Aorta (tissue), 5 donors: ENCODE measurements at places on chromosomes 12 and 14. TPM values are rescaled to one million over a fixed set of nuclear protein-coding genes. Genes with fewer than 3 reads are reported as not detected.

DNA sequence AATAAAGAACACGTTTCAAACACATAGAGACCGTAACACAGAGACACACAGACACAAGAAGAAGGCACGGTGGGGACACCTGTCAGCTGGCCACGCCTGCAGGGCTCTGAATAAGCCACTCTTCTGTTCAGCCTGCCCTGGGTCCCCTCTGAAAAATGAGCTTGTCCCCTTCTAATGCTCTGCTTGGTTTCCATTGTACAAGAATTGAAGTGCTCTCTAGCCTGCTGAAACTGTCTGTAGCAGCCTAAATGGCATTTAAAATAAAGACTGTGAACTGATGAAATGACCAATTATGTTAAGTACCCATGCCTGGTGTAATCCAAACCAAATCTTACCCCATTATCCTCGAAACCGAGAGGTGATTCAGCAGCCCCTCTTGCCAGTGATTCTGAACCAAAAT is 139.8 kb downstream of the FOXN3 start:
- H3K4me3 ChIP-seq, result no peak overlapping the region
- peaks cover 5% of the 10 kb centered on the region for H3K4me1 ChIP-seq
- no peak for DNase-seq
- no peak overlapping the region for H3K27ac ChIP-seq
- no peaks in the 10 kb centered on the region for H3K27me3 ChIP-seq

GRCh38 chr12:103247531-103247930 is 248.2 kb downstream of the C12orf42 start:
- H3K4me3 ChIP-seq, result no peak overlapping the region
- H3K27me3 ChIP-seq, result no peaks in the 10 kb centered on the region
- no peaks in the 10 kb centered on the region for H3K4me1 ChIP-seq
- H3K27ac ChIP-seq, result no peak overlapping the region
- no peaks in the 10 kb centered on the region for H3K36me3 ChIP-seq

DNA sequence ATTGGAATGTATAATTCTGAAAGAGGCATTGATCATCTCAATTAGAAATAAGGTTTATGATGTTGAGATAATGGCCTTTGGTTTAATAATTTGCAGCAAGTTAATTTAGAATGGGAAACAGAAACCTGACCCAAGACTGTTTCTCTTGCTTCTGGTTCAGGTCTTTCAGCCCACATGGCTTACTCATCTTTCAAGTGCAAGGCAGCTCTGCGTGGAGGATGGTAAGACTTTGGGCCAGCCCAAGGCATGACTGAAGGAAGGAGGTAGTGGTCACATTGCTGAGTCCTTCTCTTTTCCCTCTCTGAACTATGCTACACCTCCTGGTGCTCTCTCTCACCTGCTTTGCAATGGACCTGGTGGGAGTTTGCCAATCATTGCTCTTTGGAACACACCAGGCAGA is 98.7 kb downstream of the CAND1 start:
- no peaks in the 10 kb centered on the region for H3K27me3 ChIP-seq
- DNase-seq, result no peak
- no peak overlapping the region for H3K4me3 ChIP-seq
- H3K4me1 ChIP-seq, result no peaks in the 10 kb centered on the region

- H3K4me3 ChIP-seq, result no peak overlapping the region
- no peaks in the 10 kb centered on the region for H3K4me1 ChIP-seq
- no peak overlapping the region for H3K27ac ChIP-seq
- no peaks in the 10 kb centered on the region for H3K36me3 ChIP-seq
- no peaks in the 10 kb centered on the region for H3K27me3 ChIP-seq
- no peak for DNase-seq
Observed at GRCh38 chr12:113684908-113685782, 213.5 kb upstream of the LHX5 start.

The JAG2 gene
- total RNA-seq, result 32.1 TPM

DNA sequence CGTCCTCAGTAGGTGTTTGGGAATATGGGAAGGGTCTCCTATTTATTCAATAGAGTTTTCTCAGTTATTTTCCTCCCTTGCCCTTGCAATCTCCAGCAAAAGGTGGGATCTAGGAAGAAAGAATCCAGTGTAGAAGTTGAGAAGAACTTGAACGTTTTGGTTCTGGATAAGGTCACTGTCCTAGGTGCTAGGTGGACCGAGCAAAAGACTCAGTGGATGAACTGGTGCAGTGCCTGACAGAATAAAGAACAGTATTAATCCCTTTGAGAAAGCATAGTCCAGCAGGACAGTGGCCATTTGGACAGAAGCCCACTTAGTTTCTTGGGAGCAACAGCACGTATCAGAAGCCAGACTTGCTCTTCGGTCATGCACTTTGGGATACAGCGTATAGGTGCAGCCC is 32.7 kb upstream of the LRTM2 start:
- peaks cover 3% of the 10 kb centered on the region for H3K36me3 ChIP-seq
- DNase-seq, result no peak
- H3K4me3 ChIP-seq, result no peak overlapping the region
- no peaks in the 10 kb centered on the region for H3K27me3 ChIP-seq
- no peaks in the 10 kb centered on the region for H3K4me1 ChIP-seq

DNA sequence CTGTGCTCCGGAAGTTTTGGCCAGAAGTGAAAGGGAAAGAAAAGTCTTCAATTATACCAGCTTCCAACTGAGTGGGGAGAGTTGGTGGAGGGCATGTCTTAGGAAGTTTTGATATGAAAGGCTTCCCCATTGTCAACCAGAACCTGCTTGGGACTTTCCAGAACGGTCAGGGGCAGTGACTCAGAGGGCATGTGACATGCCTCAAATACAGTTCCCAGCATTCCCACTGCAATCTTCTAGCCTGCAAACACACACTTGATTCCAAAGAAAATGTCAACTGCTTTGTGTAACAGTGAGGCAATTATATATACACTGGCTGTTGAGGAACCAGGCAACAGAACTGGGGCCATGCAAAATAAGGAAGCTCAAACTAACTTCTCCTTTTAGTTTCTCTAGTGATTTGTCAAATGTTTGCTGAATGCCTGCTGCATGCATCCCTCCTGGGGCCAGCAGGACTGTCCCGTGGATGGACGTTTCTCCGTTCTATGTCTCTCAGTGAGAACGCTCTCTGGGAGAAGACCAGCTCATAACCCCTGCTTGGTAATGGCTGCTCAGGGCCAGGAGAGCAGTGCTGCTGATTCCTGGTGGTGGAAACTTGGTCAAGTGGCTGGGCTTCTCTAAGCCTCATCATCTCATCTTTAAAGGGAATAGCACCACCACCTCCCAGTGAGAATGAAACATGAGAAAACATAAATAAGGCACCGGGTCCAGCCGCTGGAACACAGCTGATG is 18.3 kb downstream of the SLC25A47 start:
- H3K27ac ChIP-seq, result peak overlapping the region; percentile 96
- H3K36me3 ChIP-seq, result no peaks in the 10 kb centered on the region
- peaks cover 4% of the 10 kb centered on the region for H3K4me1 ChIP-seq
- DNase-seq, result peak; percentile 81

- no peak overlapping the region for H3K27ac ChIP-seq
- DNase-seq, result no peak
- no peaks in the 10 kb centered on the region for H3K4me1 ChIP-seq
- no peaks in the 10 kb centered on the region for H3K27me3 ChIP-seq
Observed at GRCh38 chr12:132083614-132083940, 60.5 kb downstream of the DDX51 start.

DNA sequence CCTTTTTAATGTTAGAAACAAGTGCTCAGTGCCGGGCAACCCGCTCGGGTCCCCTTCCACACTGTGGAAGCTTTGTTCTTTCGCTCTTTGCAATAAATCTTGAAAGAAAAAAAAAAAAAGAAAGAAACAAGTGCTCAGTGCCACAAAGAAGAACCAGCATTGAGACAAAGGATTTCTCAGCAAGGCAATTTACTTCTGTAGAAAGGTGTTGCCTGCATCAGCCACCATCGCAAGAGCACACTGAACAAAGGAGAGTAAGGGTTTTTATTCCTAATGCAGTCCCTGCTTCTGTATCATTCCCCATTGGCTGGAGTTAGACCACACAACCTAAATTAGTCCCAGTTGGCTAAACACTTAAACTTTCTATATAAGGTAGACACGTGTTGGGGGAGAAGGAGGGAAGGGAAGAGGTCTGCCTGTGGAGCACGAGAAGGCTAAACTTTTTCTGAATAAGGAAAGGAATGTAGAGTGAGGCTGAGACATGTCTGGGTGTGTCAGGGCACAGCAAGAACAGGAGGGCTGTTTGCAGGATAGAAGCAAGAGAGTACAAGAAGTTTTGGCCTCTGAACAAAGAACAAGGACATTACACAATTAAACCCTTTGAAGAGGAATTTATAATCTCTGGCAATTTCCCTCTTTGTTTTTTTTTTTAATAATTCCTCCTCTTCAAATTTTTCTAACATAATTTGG is 21.4 kb downstream of the KLRF2 start:
- H3K4me3 ChIP-seq, result no peak overlapping the region
- H3K4me1 ChIP-seq, result no peaks in the 10 kb centered on the region
- no peak overlapping the region for H3K27ac ChIP-seq

- H3K27ac ChIP-seq, result no peak overlapping the region
- no peaks in the 10 kb centered on the region for H3K36me3 ChIP-seq
- H3K4me3 ChIP-seq, result no peak overlapping the region
- DNase-seq, result peak; percentile 72
- no peaks in the 10 kb centered on the region for H3K27me3 ChIP-seq
Observed at GRCh38 chr14:100416921-100417860, 94.1 kb downstream of the SLC25A47 start.

- DNase-seq, result no peak
- H3K4me1 ChIP-seq, result no peaks in the 10 kb centered on the region
- H3K36me3 ChIP-seq, result no peaks in the 10 kb centered on the region
- H3K27me3 ChIP-seq, result no peaks in the 10 kb centered on the region
Observed at GRCh38 chr12:105428793-105429395, 98.4 kb downstream of the C12orf75 start.

DNA sequence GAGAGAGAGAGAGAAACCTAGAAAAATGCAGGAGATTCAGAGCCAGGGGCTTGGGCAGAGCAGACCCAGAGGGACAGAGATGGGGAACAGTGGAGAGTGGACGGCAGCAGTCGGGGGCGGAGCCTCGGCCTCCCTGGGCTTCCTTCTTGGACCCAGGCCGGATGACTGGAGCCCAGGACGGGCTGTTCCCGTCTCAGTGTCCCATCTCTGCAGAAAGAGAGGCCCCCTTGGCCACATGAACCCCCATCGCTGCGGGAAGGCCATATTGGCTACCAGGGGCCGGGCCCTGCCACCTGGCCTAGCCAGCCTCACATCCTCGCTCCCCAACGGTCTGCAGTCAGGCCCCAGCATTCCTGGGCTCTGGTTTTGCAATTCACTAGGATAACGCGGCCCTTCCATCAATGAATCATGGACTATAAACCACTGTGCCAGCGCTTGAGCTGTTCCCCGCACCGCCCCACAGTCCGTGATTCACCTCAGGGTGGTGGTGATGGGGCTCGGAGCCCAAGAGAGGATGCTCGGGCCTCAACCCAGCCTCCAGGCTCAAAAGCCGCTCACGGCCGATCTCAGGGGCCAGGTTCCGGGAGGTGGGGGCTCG is 116.5 kb downstream of the RFLNA start:
- DNase-seq, result peak; percentile 90
- H3K36me3 ChIP-seq, result no peaks in the 10 kb centered on the region
- H3K27me3 ChIP-seq, result no peaks in the 10 kb centered on the region
- no peak overlapping the region for H3K4me3 ChIP-seq

- H3K36me3 ChIP-seq, result peaks cover 2% of the 10 kb centered on the region
- DNase-seq, result no peak
- H3K4me3 ChIP-seq, result no peak overlapping the region
- H3K4me1 ChIP-seq, result no peaks in the 10 kb centered on the region
- H3K27me3 ChIP-seq, result no peaks in the 10 kb centered on the region
Observed at GRCh38 chr12:115953450-115953849, 324.0 kb downstream of the MED13L start.

DNA sequence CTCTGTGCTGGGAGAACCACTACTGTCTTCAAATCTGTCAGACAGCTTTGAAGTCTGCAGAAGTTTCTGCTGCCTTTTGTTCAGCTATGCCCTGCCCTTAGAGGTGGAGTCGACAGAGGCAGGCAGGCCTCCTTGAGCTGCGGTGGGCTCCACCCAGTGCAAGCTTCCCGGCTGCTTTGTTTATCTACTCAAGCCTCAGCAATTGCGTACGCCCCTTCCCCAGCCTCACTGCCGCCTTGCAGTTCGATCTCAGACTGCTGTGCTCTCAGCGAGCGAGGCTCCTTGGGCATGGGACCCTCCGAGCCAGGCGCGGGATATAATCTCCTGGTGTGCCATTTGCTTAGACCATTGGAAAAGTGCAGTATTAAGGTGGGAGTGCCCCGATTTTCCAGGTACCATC is 25.1 kb upstream of the KLRB1 start:
- H3K4me3 ChIP-seq, result no peak overlapping the region
- no peaks in the 10 kb centered on the region for H3K27me3 ChIP-seq
- no peaks in the 10 kb centered on the region for H3K36me3 ChIP-seq
- no peak overlapping the region for H3K27ac ChIP-seq
- DNase-seq, result no peak

The KDM2B gene
- total RNA-seq, result 28.0 TPM

The CHPT1 gene
- 41.8 TPM for total RNA-seq

GRCh38 chr12:8685051-8685450 is 12.7 kb upstream of the RIMKLB start:
- no peaks in the 10 kb centered on the region for H3K27me3 ChIP-seq
- H3K4me3 ChIP-seq, result no peak overlapping the region
- DNase-seq, result no peak
- H3K27ac ChIP-seq, result no peak overlapping the region

- H3K4me3 ChIP-seq, result no peak overlapping the region
- H3K36me3 ChIP-seq, result no peaks in the 10 kb centered on the region
- H3K4me1 ChIP-seq, result no peaks in the 10 kb centered on the region
- H3K27me3 ChIP-seq, result no peaks in the 10 kb centered on the region
- no peak for DNase-seq
Observed at GRCh38 chr14:64201296-64201695, 92.9 kb downstream of the ESR2 start.

GRCh38 chr14:78530078-78530477 is 359.9 kb downstream of the NRXN3 start:
- DNase-seq, result no peak
- H3K27ac ChIP-seq, result no peak overlapping the region
- H3K36me3 ChIP-seq, result no peaks in the 10 kb centered on the region
- H3K27me3 ChIP-seq, result no peaks in the 10 kb centered on the region
- no peaks in the 10 kb centered on the region for H3K4me1 ChIP-seq

The LPAR5 gene
- 3.7 TPM for total RNA-seq

GRCh38 chr12:105554223-105554678 is 223.8 kb downstream of the C12orf75 start:
- no peaks in the 10 kb centered on the region for H3K27me3 ChIP-seq
- H3K36me3 ChIP-seq, result no peaks in the 10 kb centered on the region
- no peak for DNase-seq

- no peak overlapping the region for H3K4me3 ChIP-seq
- H3K27ac ChIP-seq, result no peak overlapping the region
- no peaks in the 10 kb centered on the region for H3K4me1 ChIP-seq
- DNase-seq, result no peak
Observed at GRCh38 chr12:79381248-79382208, 309.2 kb downstream of the PAWR start.

The KRT77 gene
- not detected for total RNA-seq

- no peak for DNase-seq
- H3K4me1 ChIP-seq, result no peaks in the 10 kb centered on the region
- no peaks in the 10 kb centered on the region for H3K27me3 ChIP-seq
Observed at GRCh38 chr12:52607314-52607713, 6.1 kb upstream of the KRT72 start.

- peaks cover 7% of the 10 kb centered on the region for H3K4me1 ChIP-seq
- peak overlapping the region; percentile 3 for H3K4me3 ChIP-seq
- no peaks in the 10 kb centered on the region for H3K27me3 ChIP-seq
- DNase-seq, result peak; percentile 92
- H3K36me3 ChIP-seq, result no peaks in the 10 kb centered on the region
Observed at GRCh38 chr14:50003213-50004021, 110.5 kb downstream of the ARF6 start.

The COCH gene
- total RNA-seq, result 2.9 TPM

The ABHD4 gene
- 44.8 TPM for total RNA-seq

- no peak overlapping the region for H3K27ac ChIP-seq
- H3K4me3 ChIP-seq, result no peak overlapping the region
- H3K27me3 ChIP-seq, result no peaks in the 10 kb centered on the region
- H3K4me1 ChIP-seq, result no peaks in the 10 kb centered on the region
- DNase-seq, result no peak
- H3K36me3 ChIP-seq, result no peaks in the 10 kb centered on the region
Observed at GRCh38 chr12:23614280-23614679, 335.2 kb downstream of the SOX5 start.

The PRH2 gene
- not detected for total RNA-seq
